Stimulated activated naive CD4-positive, alpha-beta T cell treated with Interleukin-2 at 50 U/mL for 16 hours (primary cell): ENCODE measurements at places on chromosomes 3 and 15.

GRCh38 chr3:59212128-59212779 lies 162.4 kb upstream of the CFAP20DC start:
- DNase-seq: no peak

DNA sequence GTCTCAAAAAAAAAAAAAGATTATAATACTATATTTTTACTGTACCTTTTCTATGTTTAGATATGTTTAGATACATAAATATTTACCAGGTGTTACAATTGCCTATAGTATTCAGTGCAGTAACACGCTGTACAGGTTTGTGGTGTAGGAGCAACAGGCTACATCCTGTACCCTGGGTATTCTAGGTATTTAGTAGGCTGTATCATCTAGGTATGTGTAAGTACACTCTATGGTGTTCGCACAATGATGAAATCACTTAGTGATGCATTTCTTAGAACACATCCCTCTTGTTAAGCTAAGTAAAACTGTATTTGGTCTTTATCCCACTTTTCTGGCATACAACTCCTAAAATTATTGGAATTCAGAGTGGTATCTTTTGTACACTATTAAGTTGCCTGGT lies 77.8 kb downstream of the CDC25A start:
- DNase-seq: no peak

DNA sequence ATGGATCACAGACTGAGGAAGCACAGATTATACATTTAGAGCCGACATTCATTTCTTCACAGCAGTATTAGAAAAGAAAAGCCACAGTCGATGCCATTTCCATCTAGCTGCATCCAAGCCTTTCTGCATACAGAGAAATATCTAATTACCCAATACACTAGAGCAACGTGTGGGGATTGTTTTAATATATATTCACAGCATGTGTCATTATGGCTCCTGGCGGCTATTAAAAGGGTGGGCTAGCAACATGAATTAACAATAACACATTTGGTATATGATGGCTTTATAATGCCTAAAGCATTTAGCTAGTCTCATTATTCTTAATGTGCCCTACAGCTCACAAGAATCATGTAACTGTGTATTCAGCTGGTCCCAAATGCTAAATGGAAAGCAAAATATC lies 1030.5 kb downstream of the FHIT start:
- DNase-seq: no peak

- DNase-seq: no peak
Measured at GRCh38 chr3:61626484-61626883, 65.1 kb downstream of the PTPRG start.

GRCh38 chr3:174101244-174101643 lies 703.7 kb downstream of the NLGN1 start:
- no peak for DNase-seq

DNA sequence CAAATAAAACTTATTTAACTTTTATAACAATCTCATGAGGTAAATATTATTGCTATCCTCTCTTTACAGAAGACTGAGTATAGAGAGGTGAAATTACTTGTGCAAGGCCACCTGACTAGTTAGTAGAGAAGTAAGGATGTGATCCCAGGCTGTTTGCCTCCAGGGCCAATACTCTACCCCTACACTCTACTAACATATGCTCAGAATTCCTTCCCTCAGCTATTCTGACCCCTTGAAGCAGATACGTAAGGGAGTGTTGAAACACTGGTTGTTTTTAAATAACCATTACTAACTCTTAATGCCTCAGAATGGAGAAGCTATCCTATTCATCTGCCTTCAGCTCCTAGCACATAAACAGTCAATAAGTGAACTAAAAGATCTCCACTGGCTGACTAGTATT lies 24.1 kb downstream of the CSTA start:
- no peak for DNase-seq

GRCh38 chr3:169953462-169954141 lies 13.0 kb upstream of the SEC62 start:
- no peak for DNase-seq

GRCh38 chr15:74889390-74889882 lies 406 bp upstream of the MPI start:
- no peak for DNase-seq
